ENCODE measurements at places on chromosomes 2 and 18.

DNA sequence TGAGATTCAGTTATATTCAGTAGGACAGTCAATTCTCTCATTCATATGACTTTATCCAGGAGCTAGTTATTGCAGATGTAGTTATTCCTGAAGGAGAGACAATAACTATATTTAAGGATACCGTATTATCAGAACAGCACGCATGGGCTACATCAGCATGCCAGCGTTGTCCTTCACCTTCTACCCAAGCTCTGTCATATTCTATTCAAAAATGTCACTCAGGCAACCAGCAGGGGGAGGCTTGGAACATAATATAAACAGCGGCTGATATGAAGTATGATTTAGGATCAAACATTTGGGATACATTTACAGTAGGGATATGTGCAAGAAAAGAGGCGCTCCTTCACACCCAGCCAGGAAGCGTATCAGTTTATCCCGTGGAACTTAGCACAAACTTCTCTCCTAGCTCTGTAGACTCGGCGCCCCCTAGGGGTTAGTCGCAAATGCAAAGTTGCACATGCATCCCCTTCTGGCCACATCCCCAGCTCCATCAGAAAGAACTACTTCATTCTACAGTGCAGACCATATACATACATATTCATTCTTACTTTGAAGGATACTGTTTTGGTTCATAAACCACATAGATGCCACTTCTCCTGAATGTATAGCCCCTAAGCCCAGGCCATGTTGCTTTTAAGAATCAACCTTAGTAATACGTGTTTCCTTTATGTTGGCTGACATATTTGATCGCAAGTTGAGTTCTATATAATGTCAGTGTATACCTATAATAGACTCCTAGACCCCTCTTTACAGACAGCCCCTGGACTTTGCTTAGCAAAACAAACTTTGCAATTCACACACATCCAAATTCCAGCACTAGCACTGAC lies 759.4 kb downstream of the ADCYAP1 start:
- peak; percentile 7 for DNase-seq

GRCh38 chr18:3760741-3761140 lies 310.8 kb downstream of the TGIF1 start:
- no peak for DNase-seq

GRCh38 chr2:240405133-240405532 lies 30.3 kb upstream of the GPC1 start:
- DNase-seq: no peak

GRCh38 chr2:64462940-64463700 lies 9.2 kb downstream of the LGALSL start:
- no peak for DNase-seq

GRCh38 chr2:46194856-46195255 lies 102.4 kb upstream of the EPAS1 start:
- DNase-seq: no peak

- DNase-seq: no peak
These were observed 40.9 kb upstream of the ALKAL2 start for GRCh38 chr2:328761-329160.

DNA sequence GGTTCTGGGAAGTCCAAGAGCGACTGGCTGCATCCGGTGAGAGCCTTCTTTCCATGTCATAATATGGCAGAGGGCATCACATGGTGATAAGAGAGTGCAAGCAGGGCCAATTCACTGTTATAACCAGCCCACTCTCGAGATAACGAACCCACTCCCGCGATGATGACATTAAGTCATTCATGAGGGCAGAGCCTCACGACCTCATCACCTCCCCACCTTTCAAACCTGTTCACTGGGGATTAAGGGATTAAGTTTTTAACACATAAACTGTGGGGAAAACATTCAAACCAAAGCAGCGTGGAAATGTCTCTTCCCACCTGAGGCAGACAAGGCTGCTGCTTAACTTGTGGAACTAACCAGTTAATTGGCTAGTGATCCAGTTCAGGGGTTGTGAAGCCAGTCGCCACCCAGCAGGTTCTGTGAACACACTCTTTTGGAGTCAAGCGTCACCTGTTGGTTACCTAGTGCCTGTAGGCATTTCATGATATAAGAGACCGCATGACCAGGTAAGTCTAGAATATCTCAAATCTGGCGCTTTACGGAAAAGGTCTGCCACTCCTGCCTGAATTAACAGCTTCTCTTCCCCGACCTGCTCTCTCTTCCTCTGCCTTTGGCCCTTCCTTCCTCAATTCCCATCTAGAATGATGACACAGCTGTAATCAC lies 54.3 kb downstream of the EDAR start:
- no peak for DNase-seq

DNA sequence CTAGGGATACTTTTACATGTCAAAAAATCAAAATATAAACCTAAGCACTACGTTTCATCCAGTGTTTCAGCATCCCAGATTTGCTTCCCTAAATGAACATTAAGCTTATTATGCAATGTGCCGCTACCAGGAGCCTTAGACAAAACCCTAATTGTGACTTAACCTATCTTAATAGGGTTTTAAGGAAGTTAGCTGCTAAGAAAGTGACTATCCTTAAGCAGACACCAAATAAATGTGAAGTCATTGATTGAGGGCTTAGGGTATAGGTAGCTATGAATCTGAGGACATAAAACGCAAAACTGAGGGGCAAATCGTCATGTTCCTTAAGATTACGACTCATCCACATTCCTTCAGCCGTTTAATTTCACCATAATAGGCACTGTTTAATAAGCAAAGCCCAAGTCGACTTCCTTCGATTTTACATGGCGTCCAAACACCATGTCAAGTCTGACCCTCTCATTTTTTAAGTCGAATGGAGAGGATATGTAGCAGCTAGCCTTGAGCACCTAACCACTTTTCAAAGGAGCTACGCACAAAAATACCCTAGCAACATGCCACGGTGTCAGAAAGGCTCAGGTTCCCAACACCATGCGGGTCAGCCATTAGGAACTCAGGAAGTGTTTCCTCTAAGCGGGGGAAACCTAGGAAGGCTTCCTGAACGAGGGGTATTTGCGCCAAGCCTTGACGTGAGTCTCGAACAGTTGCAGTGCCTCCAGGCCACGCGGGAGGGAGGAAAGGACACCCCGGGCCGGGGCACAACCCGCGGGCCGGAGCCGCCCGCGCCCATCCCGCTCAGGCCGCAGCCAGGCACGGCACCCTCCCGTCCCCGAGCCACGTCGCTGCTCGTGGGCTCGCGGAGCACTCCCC lies 1.0 kb downstream of the HDLBP start:
- DNase-seq: no peak

DNA sequence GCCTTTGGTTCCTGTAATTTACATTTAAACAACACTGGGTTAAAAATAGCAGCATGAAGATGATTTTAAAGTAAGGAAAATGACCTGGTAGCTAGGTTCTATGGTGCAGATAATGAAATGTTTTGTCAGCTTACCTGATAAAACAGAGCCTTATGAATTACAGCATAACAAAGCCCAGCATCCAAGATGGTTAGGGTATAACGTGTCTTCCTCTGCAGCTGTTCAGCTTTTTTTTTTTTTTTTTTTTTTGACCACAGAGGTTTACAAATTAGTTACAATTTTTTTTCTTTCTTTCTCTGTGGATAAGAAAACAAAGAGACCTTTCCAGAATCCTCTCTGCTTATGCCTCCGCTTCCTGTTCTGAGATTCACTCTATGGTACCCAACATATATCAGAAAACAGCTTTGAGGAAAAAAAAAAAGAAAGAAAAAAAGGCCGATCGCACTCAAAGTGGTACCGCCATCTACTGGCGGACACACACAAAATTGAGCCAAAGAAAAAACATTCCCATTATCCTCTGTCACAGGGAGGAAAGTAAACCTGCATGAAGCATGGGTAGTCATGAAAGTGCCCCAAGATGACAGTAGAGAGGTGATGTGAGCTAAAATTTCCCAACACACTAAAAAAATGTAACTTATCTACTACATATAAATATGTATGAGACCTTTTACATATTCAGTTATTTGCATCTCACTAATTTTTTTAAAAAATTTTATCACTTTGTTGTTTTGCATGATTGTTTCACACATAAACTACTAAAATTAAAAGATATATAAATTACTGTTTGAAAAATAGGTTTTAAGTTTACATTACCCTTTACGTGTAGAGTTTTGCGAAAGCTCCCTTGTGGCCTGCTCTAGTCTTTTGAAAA lies at the start of gene SCN3A:
TSS of gene SCN3A (minus strand) at position 362 of the 871 bp plus-strand sequence. CDS start 27,656 bp downstream, outside the sequence.
- DNase-seq: peak; percentile 22

DNA sequence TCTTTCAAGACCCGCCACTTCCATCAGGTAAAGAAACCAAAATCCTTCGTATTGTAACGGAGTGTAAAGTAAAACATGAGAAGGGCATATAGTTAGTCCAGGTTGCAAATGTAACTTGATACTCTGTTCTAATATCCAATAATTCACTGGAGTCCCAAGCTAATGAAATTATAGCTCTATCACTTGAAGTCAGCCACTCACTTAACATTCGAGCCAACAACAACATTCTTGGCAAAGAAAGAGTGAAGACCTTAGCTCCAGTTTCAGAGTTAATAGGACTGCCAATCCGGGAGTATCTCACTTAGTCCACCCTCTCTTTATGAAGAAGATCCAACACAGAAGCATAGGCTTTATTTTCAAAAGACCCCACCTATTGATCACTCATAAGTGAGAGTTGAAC lies 298.0 kb upstream of the SOX11 start:
- no peak for DNase-seq

DNA sequence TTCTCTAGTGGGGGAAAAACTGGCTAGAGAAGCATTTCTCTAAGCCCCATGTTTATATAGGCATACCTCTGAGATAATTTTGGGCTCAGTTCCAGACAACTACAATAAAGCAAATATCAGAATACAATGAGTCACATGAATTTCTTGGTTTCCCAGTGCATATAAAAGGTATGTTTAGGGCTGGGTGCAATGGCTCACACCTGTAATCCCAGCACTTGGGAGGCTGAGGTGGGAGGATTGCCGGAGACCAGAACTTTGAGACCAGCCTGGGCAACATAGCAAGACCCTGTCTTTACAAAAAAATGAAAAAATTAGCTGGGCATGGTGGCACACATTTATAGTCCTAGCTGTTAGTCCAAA lies 22.2 kb downstream of the TSN start:
- DNase-seq: no peak

DNA sequence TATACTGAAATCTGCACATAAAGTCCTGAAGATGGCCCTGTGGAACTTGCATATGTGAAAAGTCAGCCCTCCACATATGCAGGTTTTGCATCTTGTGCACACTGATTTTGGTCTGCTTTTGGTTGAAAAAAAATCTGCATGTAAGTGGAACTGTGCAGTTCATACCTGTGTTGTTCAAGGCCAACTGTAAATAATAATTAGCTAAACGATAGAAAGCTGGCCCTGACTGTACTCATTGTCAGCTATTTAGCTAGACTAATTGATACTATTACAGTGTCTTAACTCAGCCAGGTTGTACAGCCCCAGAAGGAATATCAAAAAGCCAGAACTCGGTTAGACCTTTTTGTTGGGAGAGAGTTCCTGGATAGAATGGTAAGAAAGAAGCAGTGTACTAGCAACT lies 54.5 kb downstream of the EHBP1 start:
- no peak for DNase-seq

- DNase-seq: no peak
These were observed 11.2 kb upstream of the GYPC start for GRCh38 chr2:126644630-126645191.

DNA sequence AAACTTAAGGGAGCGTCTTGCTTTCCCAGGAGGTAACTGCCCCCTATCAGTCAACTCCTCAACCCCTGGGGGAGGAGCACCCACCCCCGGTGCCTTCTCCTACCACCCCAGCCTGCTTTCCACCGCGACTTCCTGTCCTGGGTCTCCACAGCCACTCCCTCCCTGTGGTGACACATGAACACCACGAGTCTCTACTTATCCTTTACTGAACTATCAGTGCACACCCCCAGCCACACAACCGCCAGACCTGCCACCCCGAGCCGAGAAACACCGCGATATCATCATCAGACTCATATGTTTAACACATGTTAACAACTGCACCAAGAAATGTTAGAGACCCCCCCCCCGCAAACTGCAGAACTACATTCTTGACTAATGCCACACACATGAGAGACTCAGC lies 43.3 kb downstream of the LONRF2 start:
- no peak for DNase-seq

DNA sequence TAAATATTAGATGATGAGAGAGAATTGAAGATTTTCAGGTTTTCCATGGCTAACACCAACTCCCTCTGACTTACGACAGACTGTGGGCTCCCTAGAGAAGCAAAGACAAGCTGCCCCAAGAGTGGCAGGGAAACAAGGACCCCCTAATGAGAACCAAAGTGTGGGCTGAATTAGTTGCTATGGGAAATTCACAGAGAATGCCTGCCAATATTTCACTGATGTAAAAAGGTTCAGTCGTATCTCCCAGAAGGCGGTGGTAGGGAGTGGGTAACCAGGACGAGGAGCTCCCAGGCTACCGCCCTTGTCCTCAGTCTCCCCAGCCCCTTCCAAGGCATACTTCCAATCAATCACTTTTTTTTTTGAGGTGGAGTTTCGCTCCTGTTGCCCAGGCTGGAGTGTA lies 113.6 kb downstream of the LAMA1 start:
- no peak for DNase-seq

GRCh38 chr2:9639000-9639602 lies 8.3 kb upstream of the YWHAQ start:
- DNase-seq: no peak

GRCh38 chr18:49650426-49650891 lies 88.6 kb downstream of the LIPG start:
- DNase-seq: no peak

All from Panc1 (cell line).